ENCODE measurements at places on chromosomes 7 and 10. TPM values are rescaled to one million over a fixed set of nuclear protein-coding genes. Genes with fewer than 3 reads are reported as not detected.

DNA sequence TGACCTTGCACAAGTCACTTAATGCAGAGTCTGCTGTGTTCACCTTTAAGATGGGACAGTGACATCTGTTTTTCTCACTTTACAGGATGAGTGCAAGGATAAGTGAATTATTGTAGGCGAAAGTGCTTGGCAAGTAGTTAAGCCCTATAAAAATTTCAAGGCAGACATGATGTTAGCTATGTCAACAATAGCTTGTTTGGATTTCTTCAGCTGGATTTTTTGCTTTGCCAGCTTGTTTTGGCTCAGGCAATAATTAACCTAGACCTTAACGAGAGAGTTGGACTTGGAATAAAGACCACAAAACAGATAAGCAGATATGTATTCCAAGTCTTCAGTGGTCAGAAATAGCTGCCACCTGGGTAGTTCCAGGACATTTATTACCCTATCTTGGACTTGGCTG, 255.2 kb downstream of the ARL4A start:
- no peak for DNase-seq

DNA sequence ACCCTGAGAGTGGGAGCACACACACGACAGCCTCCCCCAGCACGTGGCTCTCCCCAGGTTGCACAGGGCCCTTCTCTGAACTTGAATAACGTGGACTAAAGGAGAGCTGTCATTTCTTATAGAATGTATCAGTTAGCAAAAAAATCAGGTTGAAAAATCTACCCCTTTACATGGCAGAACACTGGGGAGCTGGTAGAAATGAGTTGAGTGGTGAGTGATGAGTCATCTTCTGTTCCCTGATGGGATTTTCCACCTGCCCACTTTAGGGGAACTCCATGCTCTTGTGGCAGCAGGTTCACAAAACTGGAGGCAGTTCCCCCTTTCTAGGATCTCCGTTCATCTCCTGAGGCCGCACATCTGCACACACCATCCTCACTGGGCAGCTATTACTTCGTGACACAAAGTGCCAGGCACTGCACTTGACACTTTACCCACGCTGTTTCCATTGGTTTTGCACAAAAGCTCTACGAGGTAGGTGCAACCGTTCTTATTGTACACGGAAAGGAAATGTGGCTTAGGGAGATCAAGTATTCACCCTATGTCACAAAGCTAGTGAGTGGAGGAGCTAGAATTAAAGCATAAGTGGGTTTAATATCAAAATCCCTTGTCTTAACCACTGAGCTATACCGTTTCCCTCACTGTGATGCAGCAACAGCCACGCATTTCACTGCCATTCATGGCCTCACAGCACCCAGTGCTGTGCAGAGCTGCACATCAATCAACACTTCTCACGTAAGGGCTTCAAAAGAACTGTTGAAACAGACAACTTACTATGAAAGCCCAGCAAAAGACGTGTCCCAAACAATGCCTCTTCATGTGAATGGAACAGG, 80.2 kb downstream of the RNF216 start:
- DNase-seq, result peak; percentile 84

GRCh38 chr7:45178241-45179225, 20.9 kb downstream of the RAMP3 start:
- no peak for DNase-seq

- peak; percentile 38 for DNase-seq
These were observed 50.5 kb downstream of the FZD1 start for GRCh38 chr7:91314591-91315323.

GRCh38 chr7:18302097-18302496, 193.5 kb upstream of the HDAC9 start:
- no peak for DNase-seq

TRIM24 gene
- total RNA-seq, result 2.9 TPM

HDAC9 gene
- 12.1 TPM for total RNA-seq

Measured in bronchial epithelial cell (primary cell).